ENCODE measurements at places on chromosomes 7 and 10. TPM values are rescaled to one million over a fixed set of nuclear protein-coding genes. Genes with fewer than 3 reads are reported as not detected.

DNA sequence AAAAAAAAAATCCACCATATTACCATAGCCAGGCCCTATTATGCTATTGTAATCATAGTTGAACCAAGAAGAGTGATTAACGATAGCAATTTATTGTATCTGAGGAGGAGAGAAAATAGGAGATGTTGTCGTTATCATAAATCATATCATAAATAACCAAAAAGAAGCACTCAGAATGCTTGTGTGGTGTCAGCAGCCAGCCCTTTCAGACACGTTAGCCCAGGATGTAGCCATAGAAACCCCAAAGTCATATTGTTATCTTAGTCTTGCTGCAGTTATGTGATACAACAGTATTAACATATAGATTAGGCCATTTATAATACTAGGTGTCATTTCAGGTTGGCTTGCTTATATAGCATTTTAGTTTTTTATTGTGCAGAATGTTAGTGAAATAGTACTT is 102.2 kb upstream of the GATA3 start:
- H3K4me3 ChIP-seq: no peak overlapping the region
- peaks cover 2% of the 10 kb centered on the region for H3K4me1 ChIP-seq
- no peak for DNase-seq

DNA sequence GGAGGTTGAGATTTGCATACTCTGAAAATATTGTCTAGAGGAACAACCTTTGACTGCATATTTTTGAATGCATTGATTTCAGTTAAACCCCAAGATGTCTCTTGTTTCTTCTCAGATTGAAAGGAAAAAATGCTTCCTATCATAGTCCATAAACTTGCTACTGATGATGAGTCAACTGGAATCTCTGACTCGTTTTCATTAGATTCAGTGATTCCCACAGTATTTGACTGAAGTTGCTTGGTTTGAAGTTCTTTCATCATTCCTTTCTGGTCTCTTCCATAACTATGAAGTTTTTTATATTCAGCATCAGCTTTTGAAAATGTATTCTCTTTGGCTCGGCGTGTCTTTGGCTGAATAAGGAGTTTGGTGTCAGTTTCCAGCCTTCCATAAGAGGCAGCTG is 10.7 kb downstream of the PEX1 start:
- H3K4me3 ChIP-seq: no peak overlapping the region
- H3K36me3 ChIP-seq: peaks cover 4% of the 10 kb centered on the region
- no peak for DNase-seq
- H3K4me1 ChIP-seq: no peaks in the 10 kb centered on the region

DNA sequence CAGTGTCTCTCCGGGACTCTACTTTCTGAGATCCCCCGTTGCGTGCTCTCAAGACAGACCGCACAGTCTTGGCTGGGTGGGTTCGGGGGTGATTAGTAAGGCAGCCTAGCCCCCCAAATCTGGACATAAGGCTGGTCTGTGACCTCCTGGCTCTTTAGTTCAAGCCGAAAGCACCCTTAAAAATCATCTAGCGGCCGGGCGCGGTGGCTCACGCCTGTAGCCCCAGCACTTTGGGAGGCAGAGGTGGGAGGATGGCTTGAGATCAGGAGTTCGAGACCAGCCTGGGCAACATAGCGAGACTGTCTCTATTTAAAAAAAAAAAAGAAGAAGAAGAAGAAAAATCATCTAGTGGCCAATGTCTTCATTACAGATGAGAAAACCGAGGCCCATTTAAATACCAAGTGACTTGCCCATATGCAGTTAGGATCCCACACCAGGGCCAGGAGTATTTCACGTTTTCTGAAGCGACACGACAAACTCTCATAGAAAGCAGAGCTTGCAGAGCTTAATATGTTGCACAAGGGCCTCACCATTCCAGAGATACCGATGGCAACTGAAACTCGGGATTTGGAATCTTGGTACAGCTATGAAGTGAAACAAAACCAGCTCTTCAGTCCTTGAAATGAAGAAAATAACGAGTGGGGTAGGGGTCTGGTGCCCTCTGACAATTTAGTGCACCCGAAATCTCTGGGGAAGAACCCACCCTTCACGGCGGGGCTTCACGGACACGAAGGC is 703 bp upstream of the HILPDA start:
- no peak for DNase-seq
- H3K4me3 ChIP-seq: peak overlapping the region; percentile 57
- peak overlapping the region; percentile 96 for H3K27ac ChIP-seq
- H3K36me3 ChIP-seq: no peaks in the 10 kb centered on the region
- H3K4me1 ChIP-seq: no peaks in the 10 kb centered on the region

The DNAH11 gene
- total RNA-seq: 2.6 TPM

The CAMK2G gene
- total RNA-seq: 70.6 TPM

The SEC61G gene
- 109 TPM for total RNA-seq

- no peaks in the 10 kb centered on the region for H3K36me3 ChIP-seq
- no peak overlapping the region for H3K27ac ChIP-seq
- H3K4me1 ChIP-seq: no peaks in the 10 kb centered on the region
- peak overlapping the region; percentile 88 for H3K4me3 ChIP-seq
- H3K27me3 ChIP-seq: no peaks in the 10 kb centered on the region
Observed at GRCh38 chr7:143882604-143883078, 19.3 kb downstream of the TCAF1 start.

The PRPS1L1 gene
- total RNA-seq: not detected

The GPER1 gene
- total RNA-seq: 11.2 TPM

The GOT1 gene
- total RNA-seq: 13.7 TPM

DNA sequence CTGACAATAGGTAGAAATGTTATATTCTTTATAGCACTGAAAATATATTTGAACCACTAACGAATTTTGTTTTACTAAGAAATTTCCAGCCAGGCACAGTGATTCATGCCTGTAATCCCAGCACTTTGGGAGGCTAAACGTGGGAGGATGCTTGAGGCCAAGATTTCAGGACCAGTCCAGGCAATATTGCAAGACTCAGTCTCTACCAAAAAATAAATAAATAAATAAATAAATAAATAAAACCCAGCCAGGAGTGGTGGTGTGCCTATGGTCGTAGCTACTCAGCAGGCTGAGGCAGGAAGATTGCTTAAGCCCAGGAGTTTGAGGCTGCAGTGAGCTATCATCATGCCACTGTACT is 39.8 kb downstream of the PIP4K2A start:
- no peak for DNase-seq
- H3K36me3 ChIP-seq: no peaks in the 10 kb centered on the region
- H3K27me3 ChIP-seq: no peaks in the 10 kb centered on the region
- peaks cover 1% of the 10 kb centered on the region for H3K4me1 ChIP-seq
- H3K27ac ChIP-seq: no peak overlapping the region
- no peak overlapping the region for H3K4me3 ChIP-seq

The PLPP4 gene
- not detected for total RNA-seq

The VWA2 gene
- 0.45 TPM for total RNA-seq

The RNF148 gene
- total RNA-seq: 1.6 TPM

DNA sequence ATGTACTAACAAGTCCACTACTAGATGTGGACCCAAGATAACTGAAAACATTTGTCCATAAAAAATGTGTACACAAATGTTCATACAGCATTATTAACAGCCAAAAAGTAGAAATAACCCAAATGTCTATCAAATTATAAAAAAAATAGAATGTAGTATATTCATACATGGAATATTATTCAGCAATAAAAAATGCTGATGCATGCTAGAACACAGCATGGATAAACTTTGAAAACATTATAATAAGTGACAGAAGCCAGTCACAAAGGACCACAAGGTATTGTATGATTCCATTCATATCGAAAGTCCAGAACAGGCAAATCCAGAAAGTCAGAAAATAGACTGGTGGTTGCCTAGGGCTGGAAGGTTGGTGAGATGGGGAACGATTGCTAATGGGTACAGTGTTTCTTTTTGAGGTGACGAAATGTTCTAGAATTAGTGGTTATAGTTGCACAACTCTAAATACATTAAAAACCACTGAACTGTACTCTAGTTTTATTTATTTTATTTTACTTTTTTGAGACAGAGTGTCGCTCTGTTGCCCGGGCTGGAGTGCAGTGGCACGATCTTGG is 43.3 kb upstream of the ANLN start:
- no peak overlapping the region for H3K4me3 ChIP-seq
- no peaks in the 10 kb centered on the region for H3K36me3 ChIP-seq
- no peaks in the 10 kb centered on the region for H3K27me3 ChIP-seq
- no peaks in the 10 kb centered on the region for H3K4me1 ChIP-seq

DNA sequence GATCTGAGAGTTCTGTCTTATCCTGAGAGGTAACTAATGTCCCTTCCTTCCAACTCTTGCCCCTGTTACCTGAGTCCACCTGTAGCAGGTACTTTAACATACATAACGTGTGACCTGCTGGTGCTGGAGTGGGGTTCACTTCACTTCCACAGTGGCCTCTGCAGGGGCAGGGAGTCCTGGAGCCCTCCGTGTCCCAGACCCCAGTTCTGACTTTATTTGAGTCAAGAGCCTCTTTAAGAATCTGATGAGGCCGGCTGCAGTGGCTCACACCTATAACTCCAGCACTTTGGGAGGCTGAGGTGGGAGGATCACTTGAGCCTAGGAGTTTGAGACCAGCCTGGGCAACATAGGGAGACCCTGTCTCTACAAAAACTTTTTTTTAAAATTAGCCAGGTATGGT is 117.0 kb upstream of the RET start:
- no peaks in the 10 kb centered on the region for H3K27me3 ChIP-seq
- H3K4me1 ChIP-seq: no peaks in the 10 kb centered on the region
- no peak for DNase-seq

GRCh38 chr7:124480036-124480820 is 285.4 kb downstream of the GPR37 start:
- H3K4me1 ChIP-seq: no peaks in the 10 kb centered on the region
- H3K27ac ChIP-seq: no peak overlapping the region
- DNase-seq: no peak
- H3K4me3 ChIP-seq: no peak overlapping the region
- H3K36me3 ChIP-seq: no peaks in the 10 kb centered on the region

The STEAP1B gene
- 2.8 TPM for total RNA-seq

DNA sequence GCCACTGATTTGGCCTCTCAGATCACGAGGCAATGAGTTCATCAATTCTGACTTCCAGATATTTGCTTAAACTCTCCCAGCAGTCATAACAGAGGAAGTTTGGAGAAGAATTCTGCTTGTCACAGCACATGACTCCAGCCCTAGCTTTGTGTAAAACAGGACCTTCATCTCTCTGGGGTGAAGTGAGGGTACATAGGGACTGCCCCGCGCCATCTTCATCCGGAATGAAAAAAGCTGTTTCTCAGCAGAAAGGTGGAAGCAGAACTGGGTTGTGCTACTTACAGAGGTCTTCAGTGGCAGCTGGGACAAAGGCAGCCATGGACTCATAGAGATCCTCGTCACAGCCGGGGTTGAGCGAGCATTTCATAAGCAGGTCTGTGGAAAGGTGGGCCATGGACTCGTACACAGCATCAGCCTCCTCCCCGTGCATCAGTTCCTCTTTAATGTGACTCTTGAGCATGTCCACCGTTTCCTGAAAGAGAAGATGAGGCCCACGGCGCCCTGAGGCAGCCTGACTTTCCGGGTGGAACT is 58.4 kb upstream of the TM9SF3 start:
- H3K4me1 ChIP-seq: no peaks in the 10 kb centered on the region
- H3K27me3 ChIP-seq: no peaks in the 10 kb centered on the region
- no peak for DNase-seq

- no peaks in the 10 kb centered on the region for H3K4me1 ChIP-seq
- no peaks in the 10 kb centered on the region for H3K27me3 ChIP-seq
- no peak overlapping the region for H3K27ac ChIP-seq
- H3K36me3 ChIP-seq: no peaks in the 10 kb centered on the region
- no peak for DNase-seq
Observed at GRCh38 chr10:110426294-110427181, 71.2 kb upstream of the DUSP5 start.

- DNase-seq: peak; percentile 8
- H3K27me3 ChIP-seq: no peaks in the 10 kb centered on the region
Observed at GRCh38 chr7:69208276-69208675, 390.0 kb upstream of the AUTS2 start.

DNA sequence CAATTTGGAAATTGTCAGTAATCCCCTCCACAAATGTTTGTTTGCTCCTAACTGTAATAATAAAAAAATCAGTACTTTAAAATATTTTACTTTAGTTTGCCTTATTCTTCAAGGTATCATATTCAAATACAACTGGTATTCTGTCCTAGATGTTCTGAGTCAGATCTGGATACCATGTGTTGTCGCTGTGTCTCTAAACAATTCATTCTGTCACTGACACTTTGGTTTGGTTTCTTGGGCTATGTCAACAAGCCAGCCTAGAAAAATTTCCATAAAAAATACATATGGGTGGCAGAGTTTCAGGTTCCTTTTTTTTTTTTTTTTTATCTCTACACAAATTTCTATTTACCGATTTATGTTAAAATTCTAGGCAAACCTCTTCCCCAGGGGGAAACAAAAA is 33.2 kb upstream of the SEMA3D start:
- H3K27me3 ChIP-seq: no peaks in the 10 kb centered on the region
- H3K4me1 ChIP-seq: no peaks in the 10 kb centered on the region

DNA sequence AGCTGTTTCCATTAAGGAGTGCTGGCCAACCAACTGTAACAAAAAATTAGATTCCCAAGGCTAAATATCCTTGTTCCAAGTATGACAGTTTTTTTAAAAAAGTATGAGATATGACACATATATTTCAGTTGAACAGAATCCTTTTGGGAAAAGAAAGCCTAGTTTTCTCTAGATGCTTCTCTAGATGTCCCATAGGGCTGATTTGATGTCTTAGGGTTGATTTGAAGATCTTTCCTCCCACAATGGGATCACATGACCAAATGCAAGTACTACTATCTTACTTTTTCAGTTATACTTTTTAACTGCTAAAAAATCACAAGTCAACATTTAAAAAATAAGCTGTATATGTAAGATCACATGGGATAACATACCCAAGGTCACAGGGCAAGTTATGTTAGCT is 3.7 kb downstream of the NAMPT start:
- no peaks in the 10 kb centered on the region for H3K27me3 ChIP-seq
- H3K4me1 ChIP-seq: no peaks in the 10 kb centered on the region
- H3K27ac ChIP-seq: no peak overlapping the region

The GDF2 gene
- not detected for total RNA-seq

The TWIST1 gene
- total RNA-seq: 8.5 TPM

- no peak overlapping the region for H3K4me3 ChIP-seq
- no peaks in the 10 kb centered on the region for H3K36me3 ChIP-seq
- no peaks in the 10 kb centered on the region for H3K4me1 ChIP-seq
- H3K27me3 ChIP-seq: no peaks in the 10 kb centered on the region
- H3K27ac ChIP-seq: no peak overlapping the region
Observed at GRCh38 chr7:138838166-138838565, 40.2 kb upstream of the ATP6V0A4 start.

DNA sequence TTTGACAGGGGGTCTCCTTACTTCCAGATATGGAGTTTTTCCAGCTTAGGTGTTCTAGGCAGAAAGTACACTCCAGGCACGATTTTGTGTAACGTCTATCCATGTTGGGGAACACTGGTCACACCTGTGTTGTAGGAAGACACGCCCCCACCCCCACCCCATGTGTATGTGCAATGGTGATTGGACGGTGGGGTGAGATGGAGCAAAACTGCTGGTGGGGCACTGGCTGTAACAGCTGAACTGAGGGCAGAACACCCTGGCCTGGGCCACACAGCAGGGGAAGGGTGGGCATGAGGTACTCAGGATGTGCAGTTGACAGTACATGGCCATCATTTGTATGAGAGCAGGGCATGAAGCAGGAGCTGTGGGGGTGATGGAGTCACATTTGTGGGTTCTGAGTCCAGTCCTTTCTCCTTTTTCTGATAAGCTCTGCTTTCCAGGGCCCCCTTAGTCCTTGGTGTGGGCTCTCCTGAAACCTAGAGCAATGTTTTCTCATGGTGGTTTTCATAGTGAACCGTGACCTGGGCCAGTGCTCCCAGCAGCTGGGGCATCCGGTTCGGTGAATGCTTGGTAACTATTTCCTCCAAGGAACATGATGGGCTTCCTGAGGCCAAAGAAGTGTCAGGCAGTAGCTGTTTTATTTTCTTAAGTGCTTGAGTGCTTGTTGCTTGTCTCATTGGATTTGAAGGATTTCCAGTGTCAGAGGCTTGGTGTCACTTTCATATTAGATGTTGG is 63.4 kb upstream of the AQP1 start:
- no peak for DNase-seq
- no peaks in the 10 kb centered on the region for H3K36me3 ChIP-seq
- H3K27ac ChIP-seq: no peak overlapping the region
- H3K4me1 ChIP-seq: peaks cover 3% of the 10 kb centered on the region
- no peak overlapping the region for H3K4me3 ChIP-seq
- no peaks in the 10 kb centered on the region for H3K27me3 ChIP-seq
